Activated T-helper 1 cell treated with anti-CD3 and anti-CD28 coated beads, Interleukin-2, amount 50 U/mL, for 16 hours (primary cell): ENCODE measurements at places on chromosomes 1 and 21.

DNA sequence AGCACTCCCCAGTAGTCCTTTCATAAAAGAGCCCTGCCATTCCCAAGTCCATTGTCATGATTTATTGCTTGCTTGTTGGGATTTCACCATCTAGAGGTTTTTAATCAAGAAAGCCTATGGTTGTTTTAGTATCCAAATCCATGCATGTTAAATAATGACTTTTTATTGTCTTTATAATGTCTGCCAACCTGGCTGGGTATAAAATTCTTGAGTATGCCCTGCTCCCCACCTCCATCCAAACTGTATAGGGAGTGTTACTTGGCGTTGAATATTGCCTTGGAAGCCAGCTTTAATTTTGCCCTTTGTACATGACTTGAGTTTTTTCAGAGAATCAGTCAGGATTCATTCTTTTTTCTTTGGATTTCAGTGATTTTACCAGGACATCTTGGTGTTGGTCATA lies 44.2 kb downstream of the DISC1 start:
- no peak for DNase-seq

DNA sequence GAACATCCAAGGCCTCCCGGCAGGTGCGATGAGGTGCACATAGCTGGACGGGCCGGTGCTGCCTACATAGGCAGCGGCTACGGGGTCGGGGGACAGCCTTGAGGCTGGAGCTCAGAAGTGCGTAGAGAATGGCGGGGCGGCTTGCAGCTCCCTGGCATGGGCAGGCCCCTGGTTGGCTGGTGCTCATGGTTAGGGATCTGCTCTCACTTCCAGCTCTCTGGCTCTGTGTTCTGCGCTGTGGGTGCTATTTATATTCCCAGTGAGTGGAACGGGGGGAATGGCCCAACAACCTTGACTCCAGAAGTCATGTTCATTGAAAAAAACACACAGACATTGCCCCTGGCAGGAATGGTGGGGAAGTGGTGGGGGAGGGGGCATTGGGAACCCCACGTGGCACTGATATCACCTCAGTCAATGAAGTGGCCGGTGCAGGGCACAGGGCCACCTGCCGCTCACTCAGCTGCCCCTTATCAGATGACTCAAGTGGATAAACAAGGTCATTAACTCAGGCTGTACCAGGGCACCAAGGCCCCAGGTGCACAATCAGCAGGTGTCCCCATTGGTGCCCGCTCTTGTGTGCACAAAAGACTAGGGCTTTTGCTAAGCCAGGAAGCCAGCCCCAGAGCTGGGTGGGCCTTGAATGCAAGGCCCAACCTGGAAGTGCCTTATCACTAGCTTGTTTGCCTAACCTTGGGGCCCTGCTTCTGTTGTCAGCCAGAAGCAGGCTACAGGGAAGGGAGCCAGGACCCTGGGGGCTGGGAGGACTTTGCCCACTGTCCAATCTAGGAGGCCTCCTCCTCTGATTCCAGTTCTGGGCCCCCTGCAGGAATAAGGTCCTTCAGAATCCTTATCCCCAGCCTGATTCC lies at the start of gene NR0B2:
NR0B2 (minus strand) TSS at position 222 of the 866 bp plus-strand sequence; CDS start at position 187, 35 bp downstream.
- DNase-seq, result no peak

DNA sequence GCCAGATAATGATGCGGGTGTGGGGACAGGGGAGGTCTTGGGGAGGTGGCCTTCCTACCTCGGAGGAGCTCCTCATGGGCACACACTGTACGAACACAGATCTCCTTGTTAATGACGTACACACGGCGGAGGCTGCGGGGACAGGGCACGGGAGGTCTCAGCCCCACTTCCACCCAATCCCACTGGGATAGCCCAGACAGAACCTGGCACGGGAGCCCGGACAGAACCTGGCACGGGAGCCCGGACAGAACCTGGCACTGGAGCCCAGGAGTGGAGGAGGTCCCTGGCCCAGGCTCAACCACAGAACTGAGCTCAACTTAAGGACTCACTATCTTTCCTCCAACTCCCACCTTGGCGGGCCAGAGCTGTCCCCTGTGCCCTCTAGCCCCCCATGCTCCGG lies 5.2 kb downstream of the MFAP2 start:
- DNase-seq, result no peak

- DNase-seq, result no peak
Measured at GRCh38 chr1:165381745-165382505, 25.4 kb upstream of the LMX1A start.

- DNase-seq, result no peak
Measured at GRCh38 chr1:68185743-68186142, 46.6 kb downstream of the WLS start.

DNA sequence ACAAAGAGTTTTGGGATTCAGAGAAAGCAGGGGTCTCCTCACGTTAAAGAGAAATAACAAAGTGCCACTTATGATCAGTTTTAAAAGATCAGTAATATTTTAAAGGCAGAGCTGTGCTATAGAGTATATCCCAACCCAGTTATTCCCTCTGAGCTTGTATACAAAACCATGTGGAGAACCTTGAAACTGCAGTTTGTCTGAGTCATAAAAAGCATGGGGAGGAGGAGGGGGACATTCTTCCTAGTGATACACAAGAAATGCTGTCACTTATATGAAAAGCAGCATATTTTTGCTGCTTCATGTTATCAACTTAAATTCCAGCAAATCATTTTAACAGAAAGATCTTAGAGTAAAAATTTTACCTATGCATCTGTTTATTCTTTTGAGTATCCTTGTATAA lies 244.5 kb downstream of the GPR52 start:
- no peak for DNase-seq

DNA sequence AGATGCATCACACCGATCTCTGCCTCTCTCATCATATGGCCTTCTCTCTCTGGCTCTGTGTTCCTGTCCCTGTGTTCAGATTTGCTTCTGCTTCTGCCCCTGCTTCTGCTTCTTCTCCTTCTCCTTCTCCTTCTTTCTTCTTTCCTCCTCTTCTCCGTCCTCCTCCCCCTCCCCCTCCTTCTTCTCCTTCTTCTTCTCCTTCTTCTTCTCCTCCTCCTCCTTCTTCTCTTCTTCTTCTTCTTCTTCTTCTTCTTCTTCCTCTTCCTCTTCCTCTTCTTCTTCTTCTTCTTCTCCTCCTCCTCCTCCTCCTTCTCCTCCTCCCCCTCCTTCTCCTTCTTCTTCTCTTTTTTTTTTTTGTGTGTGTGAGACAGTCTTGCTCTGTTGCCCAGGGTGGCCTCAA lies 139.9 kb upstream of the KLHDC7A start:
- DNase-seq, result no peak

- DNase-seq, result no peak
Measured at GRCh38 chr1:83815330-83815729, 183.6 kb downstream of the TTLL7 start.
